ENCODE measurements at places on chromosomes 12 and 14.

- no peak for DNase-seq
Measured at GRCh38 chr12:53499266-53500141, at the start of gene MAP3K12. MAP3K12 (minus strand) TSS chr12:53499458; CDS start chr12:53487391, 12,067 bp downstream.

DNA sequence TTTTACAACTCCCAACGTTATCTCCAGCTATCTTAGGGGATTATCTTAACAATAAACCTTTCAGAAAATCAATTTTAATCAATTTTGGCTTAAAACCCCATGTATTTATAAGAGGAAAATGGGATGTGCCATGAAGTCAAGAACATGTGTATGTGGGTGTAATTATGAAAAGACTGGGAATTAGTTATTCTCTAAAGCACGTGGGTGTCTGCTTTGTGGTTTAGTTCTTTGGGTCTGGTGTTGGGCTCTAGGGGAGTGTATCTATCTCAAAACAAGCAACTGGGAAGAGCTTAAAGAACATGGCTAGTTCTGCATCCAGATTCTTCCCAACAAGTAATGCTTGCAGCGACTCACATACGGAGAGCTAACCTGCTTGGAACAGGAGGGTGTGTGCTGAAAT is 40.1 kb upstream of the MAX start:
- no peak for DNase-seq

- DNase-seq = no peak
Measured at GRCh38 chr12:59158066-59158465, 237.8 kb upstream of the LRIG3 start.

DNA sequence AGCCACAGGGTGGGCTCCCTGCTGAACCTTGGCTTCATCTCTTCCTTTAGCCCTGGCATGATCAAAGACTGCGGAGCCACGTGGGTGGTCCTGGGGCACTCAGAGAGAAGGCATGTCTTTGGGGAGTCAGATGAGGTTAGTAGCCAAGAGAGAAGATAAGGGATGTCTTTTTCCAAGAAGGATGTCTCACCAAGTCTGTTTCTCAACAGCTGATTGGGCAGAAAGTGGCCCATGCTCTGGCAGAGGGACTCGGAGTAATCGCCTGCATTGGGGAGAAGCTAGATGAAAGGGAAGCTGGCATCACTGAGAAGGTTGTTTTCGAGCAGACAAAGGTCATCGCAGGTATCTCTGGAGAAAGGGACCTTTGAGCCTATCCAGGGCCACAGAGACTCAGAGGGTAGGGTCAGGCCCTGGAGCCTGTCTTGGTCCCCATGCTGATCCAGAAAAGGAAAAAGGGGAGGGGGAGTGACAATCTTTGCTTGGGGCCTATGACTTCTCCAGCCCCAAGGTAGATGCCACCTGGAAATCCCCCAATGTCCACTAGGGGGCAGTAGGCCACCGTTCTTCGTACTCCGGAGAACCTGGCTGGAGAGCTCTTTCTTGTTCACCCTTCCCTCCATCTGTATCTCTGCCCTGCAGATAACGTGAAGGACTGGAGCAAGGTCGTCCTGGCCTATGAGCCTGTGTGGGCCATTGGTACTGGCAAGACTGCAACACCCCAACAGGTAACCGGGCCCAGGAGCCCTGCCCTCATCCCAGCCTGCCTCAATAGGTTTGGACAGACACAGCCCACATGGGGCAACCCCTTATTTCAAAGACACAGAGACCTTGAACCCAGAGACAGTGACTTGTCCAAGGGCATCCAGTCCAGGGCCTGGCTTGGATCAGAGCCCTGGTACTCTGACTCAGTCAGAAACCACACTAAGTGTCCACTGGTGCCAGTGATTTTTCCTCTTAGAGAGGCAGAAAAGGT is 2.0 kb downstream of the TPI1 start:
- peak; percentile 51 for DNase-seq

GRCh38 chr12:93139028-93139665 is 210.1 kb upstream of the EEA1 start:
- no peak for DNase-seq

DNA sequence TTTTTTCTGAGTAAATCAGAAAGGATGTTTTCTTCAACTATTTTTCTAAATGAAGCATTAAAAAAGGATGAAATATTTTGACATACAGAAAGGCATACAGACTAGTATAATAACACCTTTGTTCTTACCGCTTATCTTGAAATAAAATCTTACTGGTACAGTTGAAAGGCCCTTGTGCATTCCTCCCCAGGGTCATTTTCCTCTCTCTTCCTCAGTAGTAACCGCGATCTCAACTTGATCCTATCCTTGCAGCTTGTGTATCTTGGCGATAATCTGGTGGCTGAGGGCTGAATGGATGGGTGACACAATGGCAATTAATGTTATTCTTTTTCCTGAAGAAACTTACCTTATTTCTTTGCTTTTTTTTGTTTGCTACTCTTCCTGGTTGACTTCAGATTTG is 18.5 kb downstream of the GAS2L3 start:
- DNase-seq = no peak

DNA sequence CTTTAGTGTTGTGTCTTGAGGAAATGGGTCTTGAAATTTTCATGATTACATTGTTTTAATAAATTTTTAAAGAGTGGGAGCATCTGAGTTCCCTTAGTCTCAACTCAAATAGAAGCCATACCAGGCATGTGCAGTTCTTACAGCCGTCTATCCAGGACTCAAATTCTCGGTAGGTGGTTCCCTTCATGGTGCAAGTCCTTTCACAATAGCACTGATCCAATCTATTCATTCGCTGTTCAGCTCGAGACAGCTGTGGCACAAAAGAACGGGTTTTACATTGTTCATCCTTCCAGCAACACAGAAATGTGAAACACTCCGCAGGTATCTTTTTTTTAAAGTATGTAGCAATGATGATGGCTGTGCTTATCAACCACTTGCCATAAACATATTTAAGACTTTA is 100.2 kb downstream of the NELL2 start:
- DNase-seq = no peak

DNA sequence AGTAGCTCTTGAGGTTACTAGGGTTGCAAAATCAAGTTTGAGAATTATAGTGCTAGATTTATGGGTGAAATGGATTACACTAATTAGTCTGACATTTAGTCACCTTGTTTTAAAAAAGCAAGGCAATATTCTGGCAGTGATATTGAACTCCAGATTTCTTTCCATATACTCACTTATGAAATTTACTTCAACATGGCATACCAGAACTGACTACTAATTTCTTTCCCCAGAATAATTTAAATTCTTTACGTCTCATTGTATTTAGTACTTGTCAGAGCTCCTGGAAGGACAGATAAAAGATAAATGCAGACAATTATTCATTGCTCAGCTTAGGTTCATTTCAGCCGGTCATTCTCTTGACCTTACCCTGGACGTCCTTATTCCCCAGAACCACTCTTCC is 24.3 kb downstream of the EMP1 start:
- DNase-seq = no peak
